Activated B cell treated with CpG ODN at 0.5 μM for 24 hours (primary cell): ENCODE measurements at places on chromosomes 3 and 15. TPM values are rescaled to one million over a fixed set of nuclear protein-coding genes. Genes with fewer than 3 reads are reported as not detected.

CCRL2 gene
- total RNA-seq = 1.9 TPM in 2 replicates

FSTL1 gene
- not detected in 2 replicates for total RNA-seq

CRABP1 gene
- total RNA-seq = not detected in 2 replicates

A4GNT gene
- total RNA-seq = not detected in 2 replicates

RFTN1 gene
- total RNA-seq = 323 and 365 TPM in 2 replicates

RPL29 gene
- 1,884 and 2,140 TPM in 2 replicates for total RNA-seq

PP2D1 gene
- not detected in 2 replicates for total RNA-seq

CMTM8 gene
- total RNA-seq = 0.24 TPM in 1 of 2 replicates, not detected in the other

COMMD2 gene
- total RNA-seq = 41.5 and 45.6 TPM in 2 replicates

GPR27 gene
- not detected in 2 replicates for total RNA-seq
